ENCODE measurements at places on chromosomes 2 and 18.

DNA sequence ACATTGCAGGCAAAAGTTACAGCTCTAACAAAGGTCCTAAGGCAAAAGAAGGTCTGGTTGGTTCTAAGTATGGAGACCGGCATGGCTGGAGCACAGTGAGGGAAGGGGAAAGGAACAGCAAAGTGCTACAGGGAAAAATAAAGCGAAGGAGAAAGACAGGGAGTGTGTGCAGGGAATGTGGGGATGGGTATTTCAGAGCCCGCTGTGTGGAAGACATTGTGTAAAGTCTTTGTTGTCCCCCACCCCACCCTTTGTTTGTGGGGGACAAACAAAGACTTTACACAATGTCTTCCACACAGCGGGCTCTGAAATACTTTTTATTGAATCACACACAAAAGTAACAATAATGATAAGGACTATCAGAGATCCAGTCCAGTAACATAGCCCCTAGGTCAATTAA, 28.9 kb upstream of the C2orf15 start:
- DNase-seq: no peak

DNA sequence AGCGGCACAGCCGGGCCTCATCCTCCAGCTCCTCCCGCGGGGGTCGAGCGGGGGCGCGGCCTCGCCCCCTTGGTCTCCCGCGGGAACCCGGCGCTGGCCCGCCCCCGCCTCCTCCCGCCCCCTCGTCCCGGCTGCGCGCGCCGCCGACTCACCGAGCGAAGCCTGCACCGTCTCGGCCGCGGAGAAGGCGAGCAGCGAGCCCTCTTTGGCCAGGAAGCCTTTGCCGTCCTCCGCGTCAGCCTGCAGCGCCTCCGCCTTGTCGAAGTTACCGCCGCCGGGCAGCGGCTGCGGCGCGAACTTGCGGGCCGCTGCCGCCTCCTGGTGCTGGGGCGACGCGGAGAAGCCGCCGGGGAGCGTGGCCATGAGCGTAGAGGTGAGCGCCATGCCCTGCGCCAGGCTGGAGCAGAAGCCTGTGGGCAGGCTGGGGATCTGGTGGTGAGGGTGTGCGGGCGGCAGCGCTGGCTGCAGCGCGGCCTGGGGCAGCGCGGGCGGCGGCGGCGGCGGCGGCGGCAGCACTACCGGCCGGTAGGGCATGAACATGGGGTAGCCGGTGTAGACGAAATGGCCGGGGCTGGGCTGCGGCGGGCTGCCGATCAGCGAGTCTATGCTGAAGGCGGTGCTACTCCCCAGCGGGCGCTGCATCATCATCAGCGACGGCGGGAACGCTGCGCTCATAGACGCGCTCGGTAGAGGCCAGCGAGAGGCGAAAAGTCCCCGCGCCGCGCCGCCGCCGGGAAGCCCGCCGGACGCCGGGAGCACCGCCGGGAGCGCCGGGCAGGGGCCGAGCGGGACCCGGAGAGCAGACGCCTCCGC, 683 bp downstream of the GBX2 start:
- DNase-seq: no peak

GRCh38 chr18:41989508-41989907, 34.5 kb downstream of the PIK3C3 start:
- DNase-seq: no peak

GRCh38 chr2:172280571-172281361, 146.6 kb upstream of the ITGA6 start:
- no peak for DNase-seq

DNA sequence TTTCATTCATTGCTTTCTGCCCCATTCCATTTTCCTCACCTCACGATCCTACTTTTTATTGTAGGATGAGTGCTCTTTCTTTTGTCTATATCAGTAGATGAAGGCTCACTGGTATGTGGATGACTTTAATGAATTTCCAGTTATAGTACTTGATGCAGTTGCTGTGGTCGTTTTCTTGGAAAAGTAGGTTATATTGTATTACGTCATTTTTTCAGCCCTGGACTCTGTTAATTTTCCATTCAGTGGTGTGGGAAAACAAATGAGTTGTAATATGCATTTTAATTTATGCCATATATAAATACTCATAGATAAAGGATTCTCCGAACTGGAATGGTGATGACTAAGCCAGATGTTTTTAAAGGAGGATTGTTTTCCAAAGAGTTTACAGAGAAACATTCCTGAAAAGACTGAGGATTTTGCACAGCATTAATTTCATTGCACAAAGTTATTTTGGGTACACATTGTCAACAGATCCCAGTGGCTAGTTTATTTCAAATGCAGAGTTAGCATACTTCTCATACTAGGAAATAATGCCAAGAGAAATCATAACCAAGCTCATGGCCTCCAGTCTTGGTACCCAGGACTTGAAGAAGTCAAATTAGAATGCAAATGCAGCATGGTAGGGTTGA, 189.7 kb downstream of the PAX3 start:
- no peak for DNase-seq

DNA sequence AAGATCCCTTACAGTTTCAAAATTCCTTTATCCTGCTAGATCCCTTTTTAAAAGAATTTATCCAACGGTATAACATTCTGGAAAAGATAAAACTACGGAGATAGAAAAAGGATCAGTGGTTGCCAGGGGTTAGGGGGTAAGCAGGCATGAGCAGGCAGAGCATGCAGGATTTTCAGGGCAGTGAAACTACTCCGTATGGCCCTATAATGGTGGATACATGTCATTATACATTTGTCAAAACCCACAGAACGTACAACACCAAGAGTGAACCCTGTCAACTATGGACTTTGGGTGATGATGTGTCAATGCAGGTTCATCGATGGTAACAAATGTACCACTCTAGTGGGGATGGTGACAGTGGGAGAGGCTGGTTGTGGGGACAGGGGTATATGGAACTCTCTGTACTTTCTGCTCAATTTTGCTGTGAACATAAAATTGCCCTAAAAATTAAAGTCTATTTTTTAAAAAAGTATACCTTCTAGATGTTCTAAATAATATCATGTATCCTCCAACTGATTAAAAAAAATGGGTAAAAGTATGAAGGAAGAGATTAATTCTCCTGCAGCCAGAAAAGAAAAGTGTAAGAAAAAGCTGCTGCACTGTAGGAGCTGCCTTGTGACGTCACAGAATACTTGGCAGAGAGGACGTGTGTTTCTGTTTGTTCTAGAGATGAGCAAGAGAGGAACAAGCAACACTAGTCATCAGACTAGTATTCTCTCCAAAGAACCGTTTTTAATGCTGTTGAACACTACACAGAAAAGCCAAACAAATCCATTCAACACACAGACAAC, 23.6 kb downstream of the ANKRD44 start:
- DNase-seq: no peak

DNA sequence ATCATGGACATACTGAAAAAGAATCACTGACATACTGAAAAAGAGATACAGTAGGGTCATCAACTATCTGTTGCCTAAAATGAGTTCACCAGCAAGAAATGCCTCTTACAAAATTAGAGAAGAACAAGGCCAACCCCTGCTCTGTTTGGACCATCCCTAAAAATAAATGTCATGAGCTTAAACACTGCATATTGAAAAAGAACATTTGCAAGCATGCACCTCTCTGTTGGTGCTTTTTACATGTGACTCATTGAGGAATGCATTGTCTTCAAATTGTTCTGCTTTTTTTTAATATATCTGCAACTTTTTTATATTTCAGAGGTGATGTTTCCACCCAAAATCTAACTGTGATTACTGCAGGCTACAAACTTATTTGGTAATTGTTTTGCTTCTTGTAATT, 233.9 kb upstream of the LRATD1 start:
- no peak for DNase-seq

DNA sequence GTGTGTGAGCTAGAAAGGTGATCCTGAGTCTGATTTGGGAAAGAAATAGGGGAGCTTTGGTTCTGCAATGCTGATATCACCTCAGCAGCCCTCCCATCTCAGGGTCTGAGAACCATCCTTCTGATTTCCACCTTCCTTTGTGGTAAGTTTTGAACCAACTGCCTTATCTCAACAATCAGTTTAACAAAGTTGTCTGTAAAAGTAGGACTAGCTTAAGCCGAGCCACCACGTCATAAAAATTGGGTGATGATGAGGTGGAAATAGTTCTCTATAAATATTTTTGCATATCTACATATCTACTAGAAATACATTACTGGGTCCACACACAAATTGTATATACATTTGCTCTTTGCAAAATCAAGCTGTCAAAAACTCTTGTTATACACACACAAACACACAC, 1.1 kb downstream of the SULT1C4 start:
- DNase-seq: no peak

DNA sequence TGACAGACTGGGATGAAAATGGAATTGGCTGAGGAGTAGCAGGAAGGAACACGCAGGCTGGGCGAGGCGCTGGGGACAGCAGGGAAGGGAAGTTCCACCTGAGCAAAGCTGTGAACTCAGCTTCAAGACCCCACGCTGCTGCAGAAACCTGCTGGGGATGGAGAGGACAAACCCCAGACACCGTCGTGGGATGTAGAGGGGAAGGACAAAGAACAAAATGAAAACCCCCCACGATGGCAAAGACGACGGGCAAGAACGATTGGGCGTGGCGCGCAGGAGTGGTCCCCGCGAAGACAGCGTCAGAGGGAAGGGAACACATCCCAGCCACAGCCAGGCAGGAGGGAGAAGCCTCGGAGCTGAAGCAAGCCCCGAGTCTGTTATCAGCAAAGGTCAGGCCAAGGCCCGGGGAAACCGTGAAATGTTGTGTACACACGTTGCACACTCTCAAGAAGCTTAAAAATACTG, 222.9 kb downstream of the NDUFA10 start:
- no peak for DNase-seq

DNA sequence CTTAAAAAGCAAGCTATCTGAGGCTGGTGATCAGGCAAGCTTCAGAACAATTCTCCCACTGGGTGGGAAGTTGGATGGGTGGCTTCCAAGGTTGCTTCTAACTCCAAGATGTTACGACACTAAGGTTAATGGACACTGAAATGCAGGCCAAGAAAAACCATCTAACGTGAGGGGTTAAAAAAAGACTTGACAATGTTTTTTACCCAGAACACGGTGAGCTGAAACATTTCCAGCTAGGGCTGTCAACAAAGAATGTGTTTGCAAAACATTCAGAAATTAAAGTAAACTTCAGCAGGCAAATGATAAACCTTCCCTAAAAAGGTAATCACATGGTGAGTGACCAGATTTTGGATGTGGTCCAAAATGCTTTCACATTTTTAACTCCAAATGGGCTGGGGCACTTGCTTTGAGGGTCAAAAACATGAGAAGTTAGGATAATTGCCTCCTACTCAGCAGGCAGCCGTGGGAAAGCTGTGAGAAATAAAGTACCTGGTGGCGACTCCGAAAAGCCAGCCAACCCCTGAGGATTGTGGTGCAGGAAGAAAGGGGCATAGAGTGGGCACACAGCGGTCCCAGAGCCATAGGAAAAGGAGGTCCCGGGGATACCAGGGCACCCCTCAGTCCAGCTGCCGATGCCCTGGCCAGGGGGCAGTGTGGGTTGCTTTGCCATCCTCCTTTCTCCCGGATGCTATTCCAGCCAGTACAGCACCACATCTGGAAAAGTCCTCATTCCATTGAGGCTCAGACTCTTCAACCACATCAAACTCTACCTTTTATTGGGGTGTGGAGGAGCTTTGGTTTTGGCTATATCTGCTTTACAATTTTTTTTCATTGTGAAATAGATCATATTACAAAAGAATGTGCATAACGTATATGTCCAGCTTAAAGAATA, 90.0 kb upstream of the ATL2 start:
- DNase-seq: no peak

- DNase-seq: no peak
These were observed 68.4 kb downstream of the BCL11A start for GRCh38 chr2:60485055-60485454.

GRCh38 chr18:42409005-42409404, 454.0 kb downstream of the PIK3C3 start:
- no peak for DNase-seq

- DNase-seq: no peak
These were observed 31.9 kb upstream of the ATP6V1B1 start for GRCh38 chr2:70903641-70904340.

DNA sequence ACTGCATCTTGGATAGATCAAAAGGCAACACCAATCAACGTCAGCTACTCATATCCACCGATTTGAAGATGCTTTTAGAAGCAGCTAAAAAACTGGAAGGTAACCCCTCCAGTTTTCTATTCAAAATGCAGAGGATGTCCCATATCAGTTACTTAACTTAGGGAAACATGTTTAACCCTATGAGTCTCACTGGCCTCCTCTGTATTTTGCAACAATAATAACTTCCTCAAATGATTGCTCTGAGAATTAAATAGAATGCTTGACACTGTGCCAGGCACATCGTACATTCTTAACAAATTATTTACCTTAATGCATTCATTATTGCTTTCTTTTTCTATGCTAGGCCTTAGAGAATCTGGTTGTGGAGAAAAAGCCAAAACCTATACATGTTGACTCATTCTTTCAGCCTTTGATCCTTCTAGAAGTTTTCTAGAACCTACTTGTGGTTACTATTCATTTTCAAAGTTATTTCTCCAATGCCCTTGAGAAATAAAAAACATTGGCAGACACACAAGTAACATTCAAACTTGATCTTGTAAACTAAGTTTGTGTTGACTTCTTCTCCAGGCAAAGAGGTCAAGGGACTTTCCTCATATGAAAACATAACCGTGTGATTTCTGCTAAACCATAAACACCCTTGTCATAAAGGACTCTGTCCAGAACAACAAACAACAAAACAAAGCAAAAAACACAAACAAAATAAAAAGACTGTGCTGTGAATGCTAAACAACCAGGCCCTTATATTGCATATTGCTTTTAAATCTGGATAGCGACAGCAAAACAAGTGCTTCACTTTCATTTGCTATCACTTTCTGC, 4.6 kb downstream of the DOCK10 start:
- DNase-seq: no peak

DNA sequence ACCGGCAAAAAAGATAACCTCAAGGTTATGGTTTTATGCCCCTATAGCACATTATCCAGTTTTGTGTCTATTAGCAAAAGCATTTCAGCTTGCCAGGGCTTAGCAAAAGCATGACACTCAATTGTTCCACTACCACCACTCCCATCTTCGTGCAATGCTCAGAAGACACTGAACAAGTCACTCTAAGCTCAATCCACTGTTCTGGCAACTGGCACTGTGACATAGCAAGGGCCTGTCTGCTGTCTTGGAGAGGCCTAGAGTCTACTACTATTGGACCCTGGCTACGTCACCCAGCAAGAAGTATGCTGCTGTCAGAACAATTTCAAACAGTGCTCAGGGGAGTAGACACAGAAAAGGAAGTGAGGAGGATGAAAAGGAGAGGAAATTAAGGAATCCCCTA, 103.5 kb upstream of the PPP1CB start:
- DNase-seq: no peak

DNA sequence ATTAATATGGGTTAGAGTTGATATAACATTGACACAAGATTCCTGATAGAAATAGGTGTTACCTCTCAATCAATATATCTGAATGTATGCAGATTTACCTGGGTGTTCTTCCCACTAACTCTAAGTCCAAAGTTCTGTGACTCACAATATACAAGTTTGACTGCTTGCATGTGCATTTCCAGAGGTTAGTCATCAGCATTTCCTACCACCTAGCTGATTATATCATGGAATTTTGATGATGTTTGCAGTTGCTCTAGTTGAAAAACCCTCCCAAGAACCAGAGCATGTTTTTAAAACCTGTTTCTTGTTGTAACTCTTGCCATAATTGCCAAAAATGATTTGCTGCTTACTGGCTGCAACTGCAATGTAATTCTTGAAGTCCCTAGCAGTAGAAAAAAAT, 15.0 kb upstream of the DSG1 start:
- DNase-seq: no peak

- no peak for DNase-seq
These were observed 92.3 kb upstream of the PKDCC start for GRCh38 chr2:41955316-41956043.
